Hematopoietic multipotent progenitor cell treated with erythropoietin and hydrocortisone succinate and interleukin-3 and kit ligand, for 17 days (in vitro differentiated cells): ENCODE measurements at places on chromosomes 2 and 18.

- no peak for DNase-seq
Measured at GRCh38 chr18:36376361-36376760, 78.8 kb downstream of the FHOD3 start.

DNA sequence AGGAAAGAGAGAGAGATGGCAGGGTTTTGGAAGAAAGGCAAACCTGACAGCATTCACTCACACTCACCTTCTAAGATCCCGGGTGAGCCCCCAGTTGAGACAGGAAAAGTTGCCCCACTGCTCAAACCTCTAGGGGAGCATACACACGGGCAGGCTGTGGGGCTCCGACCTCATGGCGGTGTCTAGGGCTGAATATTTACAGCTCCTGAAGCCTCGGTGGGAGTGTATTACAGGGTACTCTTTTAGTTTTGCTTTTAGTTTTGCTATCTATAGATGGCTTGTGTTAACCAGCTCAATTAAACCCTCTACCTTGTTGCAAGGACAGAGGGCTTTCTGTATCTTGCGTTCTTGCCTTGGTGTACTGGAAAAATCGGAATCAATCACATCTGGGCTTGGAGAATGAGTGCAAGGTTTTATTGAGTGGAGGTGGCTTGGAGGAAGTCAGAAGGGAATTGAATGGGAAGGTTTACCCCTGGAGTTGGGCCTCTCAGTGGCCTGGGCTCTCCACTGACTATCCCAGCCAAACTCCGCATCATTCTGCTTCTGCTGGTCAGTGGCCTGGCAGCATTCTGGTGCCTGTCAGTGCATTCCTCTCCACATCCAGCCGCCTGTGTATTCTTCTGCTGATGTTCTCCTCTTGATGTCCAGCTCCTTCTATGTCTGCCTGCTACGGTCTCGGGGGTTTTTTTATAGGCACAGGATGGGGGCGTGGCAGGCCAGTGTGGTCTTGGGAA, 10.1 kb upstream of the IFIH1 start:
- no peak for DNase-seq

DNA sequence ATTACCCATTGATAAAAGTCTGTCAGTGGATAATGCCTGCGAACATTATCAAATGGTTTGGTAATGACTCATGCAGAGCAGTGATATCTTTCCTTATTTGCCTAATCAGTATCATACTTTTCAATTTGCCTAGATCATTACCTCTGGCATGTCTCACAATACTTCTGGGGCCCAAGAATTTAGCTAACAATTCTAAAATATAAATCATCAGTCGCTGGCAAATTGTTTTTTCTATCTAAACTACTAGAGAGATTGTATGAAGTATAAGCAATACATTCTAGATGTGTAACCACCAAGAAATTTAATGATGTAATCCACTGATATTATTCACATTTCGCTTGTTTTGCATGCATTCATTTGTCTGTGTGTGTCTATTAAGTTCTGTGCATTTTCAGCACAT, 191.2 kb upstream of the CDH19 start:
- no peak for DNase-seq

- no peak for DNase-seq
Measured at GRCh38 chr2:31240381-31241365, 6.7 kb downstream of the EHD3 start.

- no peak for DNase-seq
Measured at GRCh38 chr2:167750675-167751074, 496.7 kb downstream of the STK39 start.

- no peak for DNase-seq
Measured at GRCh38 chr2:206700156-206700555, 18.0 kb downstream of the DYTN start.

- no peak for DNase-seq
Measured at GRCh38 chr18:42296723-42297122, 341.7 kb downstream of the PIK3C3 start.

DNA sequence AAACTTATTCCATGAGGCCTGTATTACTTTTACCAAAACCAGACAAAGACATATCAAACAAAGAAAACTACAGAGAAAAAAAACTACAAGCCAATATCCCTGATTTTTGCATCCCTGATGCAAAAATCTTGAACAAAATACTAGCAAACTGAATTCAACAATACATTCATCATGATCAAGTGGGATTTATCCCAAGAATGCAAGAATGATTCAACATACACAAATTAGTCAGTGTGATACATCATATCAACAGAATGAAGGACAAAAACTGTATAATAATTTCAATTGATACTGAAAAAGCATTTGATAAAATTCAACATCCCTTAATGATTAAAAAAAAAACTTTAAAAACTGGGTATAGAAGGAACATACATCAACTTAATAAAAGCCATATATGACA, 106.8 kb downstream of the SLC39A10 start:
- no peak for DNase-seq

- no peak for DNase-seq
Measured at GRCh38 chr2:25421289-25421688, 79.6 kb upstream of the DNMT3A start.

DNA sequence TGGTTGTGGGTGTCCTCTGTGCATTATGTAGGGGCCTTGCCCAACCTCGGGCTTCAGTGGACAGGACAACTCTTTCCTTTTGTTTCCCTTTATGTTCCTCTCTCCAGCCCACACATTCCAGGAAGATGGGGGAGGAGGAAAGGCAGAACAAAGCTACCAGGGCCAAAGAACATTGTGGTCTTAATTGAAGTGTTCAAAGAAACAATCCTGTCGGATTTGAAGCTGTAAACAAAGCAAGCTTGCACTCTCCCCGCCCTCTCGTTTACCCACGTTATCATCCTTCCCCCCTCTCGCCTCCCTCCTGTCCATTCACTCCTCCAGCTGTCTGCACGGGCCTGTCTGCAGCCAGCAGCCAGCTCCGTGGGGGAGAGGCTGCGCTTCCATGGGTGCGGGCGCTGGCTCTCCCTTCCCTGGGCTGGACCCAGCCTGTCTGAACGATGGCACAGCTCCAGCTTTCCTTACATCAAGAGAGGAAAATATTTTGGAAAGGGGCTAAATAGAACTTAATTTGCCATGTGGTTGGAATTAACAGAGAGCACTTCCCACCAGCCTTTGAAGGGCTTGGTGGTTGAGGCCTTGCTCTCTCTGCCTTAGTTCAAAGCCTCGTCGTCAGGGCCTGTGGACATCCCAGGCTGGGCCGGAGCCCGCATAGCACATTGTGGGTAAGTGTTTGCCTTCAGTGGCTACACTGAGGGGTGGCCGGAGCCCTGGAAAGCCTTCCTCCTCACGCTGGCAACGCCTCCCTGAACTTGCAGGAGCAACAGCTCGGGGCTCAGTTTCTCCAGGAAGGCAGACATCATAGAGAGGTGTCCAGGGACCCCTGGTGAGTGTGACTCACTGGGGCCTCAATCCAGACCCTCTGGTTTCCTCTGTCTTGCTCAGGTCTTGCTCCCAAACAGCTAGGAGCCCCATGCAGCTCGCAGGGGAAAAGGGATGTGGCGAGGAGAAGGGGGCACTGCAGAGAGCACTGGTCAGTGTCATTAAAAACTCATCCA, 60.6 kb upstream of the HS6ST1 start:
- DNase-seq: no peak

- DNase-seq: no peak
Measured at GRCh38 chr2:239502430-239503186, 101.8 kb upstream of the HDAC4 start.

DNA sequence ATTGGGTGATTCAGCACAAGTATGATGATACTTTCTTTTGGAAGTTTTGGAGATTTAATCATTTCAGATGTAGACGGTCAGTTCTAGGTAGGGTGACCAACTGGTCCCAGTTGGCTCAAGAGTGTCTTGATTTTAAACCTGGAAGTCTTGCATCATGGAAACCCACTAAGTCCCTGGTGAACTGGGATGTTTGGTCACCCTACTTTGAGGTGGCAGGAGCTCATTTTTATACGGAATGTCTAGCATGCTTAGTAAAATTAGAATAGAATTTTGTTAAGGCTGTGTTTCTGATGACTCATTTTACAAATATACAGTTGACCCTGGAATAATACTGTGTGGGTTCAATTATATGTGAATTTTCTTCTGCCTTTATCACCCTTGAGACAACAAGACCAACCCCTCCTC, 61.5 kb upstream of the DOCK10 start:
- DNase-seq: no peak

GRCh38 chr2:160918906-160919503, 241.2 kb upstream of the TANK start:
- no peak for DNase-seq

DNA sequence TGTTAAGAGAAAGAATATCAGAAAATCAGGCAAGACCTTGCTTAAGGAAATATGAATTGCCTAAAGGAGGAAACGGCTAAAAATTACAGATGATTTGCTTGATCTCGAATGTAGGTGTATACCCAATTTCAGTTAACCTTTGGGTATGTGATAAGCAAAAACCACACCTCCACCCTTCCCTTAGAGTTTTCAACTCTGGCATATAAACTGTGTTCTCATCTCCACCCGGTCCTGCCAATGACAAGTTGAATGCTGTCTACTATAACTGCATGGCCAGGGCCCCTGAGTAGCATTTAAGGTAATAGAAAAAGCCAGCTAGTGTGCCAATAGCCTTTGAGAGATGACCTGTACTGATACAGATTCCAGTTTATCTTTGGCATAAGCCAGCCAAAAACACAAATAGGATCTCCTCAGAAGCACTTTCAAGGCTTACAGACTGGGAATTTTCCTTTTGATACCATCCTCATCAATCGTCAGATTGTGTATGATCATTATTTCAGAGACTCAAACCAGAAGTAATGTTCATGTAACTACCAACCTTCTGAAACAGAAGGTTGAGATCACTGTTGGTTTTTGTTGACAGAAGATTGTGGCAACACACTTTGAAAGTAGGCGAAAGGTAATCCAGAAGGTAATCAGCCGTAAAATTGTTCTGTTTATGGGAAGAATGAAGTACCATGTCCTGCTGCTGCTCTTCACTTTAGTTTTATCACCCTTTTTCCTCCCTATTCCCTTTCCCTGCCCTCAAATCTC, 163.1 kb downstream of the GFPT1 start:
- DNase-seq: no peak

- no peak for DNase-seq
Measured at GRCh38 chr2:166088634-166089033, 39.2 kb downstream of the SCN1A start.

DNA sequence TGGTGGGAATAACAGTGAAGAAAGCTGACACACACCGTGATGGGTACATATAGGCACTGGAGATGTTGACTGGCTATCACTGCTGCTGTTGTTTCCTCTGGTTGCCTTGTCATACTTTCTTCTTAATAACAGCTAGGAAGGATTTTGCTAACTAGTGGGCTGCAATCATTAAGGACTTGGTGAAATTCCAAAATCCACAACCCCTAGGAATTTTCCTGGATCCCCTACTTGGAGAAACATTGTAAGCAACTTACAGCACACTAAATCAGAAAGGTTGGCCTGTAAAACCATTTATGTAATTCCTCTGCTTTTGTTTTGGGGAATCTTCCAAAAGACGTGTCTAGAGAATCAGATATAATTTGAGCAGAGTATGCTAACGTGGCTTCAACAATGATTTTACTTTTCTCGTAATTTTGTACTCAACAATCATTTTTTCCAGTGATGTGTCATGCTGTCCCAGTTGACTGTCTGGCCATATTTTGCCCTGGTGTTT, 8.0 kb upstream of the COL3A1 start:
- DNase-seq: no peak

- DNase-seq: no peak
Measured at GRCh38 chr2:16226943-16227664, 286.8 kb downstream of the MYCN start.

GRCh38 chr2:100257939-100258338, 64.4 kb downstream of the LONRF2 start:
- DNase-seq: no peak

DNA sequence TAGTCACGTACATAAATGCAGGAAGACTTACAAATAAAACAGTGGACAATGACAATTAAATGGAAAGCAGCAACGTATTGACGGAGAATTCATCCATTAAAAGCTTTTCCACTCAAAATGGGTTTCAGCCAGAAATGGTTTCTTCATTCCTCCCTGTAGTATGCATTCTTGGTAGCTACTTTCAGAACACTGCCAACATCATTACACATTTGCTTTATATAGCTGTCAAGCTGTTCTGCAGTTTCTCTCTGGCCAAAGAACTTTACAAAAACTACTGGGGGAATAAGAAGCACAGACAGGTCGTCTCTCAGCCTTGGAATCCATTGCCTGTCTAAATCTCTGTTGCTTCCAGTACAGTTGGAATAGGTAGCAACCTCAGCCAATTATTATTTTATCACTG, 84.1 kb upstream of the NCKAP5 start:
- DNase-seq: no peak

DNA sequence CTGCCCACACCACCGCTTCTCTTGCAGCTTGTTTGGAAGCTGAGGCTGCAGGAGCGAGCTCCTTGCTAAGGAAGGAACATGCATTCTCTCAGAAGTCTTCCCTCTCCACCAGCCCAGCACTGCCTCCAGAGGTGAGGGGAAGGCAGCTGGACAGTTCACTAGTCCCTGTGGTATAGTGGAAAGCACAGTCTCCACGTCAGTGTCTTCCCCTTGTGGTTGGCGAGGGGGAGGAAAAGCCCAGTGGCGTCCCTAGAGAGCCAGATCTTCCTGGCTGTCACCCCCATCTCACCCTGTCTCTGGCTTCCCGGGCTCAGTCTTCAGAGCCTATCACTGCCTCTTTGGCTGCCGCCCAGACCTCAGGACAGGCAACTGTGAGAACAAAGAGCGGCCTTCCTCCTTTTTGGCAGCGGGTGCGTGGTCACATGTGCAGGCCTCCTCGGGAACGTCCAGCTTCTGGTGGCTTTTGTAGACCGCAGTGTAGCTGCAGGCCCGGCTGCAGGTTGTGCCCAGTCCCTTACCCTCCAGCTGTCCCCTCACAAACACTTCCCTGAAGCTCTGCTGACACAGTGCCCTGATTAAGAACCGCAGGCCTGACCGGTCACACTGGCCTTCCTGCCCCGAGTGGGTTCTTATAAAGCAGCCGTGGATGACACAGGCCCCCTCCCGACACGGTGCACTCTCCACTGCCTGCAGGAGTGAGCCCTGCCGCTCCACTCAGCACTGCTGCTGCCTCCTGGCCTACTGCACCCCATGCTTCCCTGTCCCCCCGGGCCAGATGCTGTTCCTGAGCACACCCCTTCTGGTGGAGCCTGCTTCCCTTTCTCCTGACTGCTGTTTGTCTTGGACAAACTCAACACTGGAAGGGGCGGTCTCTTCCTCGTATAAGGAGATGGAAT, 90.9 kb downstream of the RNF144A start:
- DNase-seq: peak; percentile 19

DNA sequence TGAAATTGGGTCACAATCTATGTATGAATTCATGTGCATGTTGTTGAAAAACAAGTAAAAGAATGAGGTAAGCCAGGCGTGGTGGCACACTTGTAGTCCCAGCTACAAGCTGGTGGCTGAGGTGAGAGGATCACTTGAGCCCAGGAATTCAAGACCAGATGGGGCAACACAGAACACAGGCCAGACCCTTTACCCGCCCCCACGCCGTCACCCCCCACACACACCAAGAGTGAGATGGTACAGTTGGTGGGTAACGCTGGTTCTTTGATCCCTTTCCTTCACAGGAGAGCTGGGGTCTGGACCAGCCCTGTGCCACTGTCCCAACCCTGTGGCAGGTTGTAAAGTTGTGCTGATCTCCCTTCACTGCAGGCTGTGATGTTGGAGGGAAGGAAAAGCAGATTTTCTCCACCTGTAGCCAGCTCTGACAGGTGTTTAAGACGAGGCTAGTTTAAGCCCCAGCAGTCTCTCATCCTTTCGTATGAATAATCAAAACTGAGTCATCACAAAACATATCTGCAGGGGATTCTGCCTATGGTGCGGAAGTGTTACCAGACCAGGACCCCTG, 13.6 kb downstream of the B3GNT2 start:
- no peak for DNase-seq

- no peak for DNase-seq
Measured at GRCh38 chr2:102187496-102188150, 800 bp downstream of the IL1RL2 start.

GRCh38 chr2:133884739-133885381, 316.6 kb upstream of the NCKAP5 start:
- no peak for DNase-seq
